ENCODE measurements at places on chromosomes 2 and 18.

- no peak for DNase-seq
These were observed 57.2 kb downstream of the CDC42EP3 start for GRCh38 chr2:37614061-37614738.

DNA sequence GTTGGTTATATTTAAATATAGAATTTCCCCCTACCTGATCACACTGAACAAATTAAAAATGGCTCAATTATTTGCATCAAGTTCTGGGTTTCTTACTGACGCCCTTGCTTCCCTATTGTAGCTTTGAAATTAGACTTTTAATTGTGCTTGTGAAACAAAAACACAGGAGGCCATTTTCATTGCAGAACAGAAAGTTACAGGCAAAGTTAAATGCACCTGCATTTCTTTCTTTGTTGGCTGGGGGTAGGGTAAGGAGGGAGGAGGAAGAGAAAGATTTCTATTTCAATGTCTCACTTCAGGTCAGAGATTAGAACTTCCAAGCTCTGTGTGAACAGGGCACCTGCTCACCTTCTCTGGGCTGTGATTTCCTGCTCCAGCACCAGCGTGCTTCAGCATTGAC lies 199.6 kb downstream of the BCL11A start:
- no peak for DNase-seq

DNA sequence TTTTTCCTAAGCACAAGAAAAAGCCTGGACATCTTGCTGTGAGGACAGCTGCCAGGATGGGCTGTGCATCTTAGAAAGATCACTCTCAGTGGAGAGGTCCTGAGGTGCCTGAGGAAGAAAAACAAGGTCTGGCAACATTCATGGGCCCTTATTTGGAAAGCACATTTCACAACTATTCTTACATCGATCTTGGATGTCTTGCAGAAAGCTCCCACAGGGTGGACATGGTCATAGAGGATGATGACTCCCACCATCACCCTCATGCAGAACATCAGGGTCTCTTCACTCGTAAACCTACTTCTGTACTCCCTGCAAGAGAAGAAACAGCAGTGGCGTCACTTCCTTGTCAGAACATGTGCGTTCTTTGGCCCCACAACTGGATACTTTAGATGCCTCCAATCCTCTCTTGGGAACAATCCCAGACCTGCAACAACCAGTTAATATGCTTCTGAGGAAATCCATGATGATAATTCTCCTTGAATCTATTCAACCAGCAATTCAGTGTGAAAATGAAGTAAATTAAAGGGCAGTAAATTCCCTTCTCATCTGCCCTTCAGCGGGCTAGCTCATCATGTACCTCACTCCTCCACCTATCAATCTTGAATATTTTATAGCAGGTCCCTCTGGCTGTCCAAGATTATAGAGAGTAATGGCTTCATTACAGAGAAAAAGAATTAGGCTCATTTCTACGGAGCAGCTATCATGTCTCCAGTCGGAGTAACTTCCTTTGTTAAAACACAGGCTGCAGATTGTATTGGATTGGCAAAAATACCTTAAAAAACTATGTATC lies 106.2 kb downstream of the CYRIA start:
- DNase-seq, result no peak

- no peak for DNase-seq
These were observed 72.3 kb upstream of the SESTD1 start for GRCh38 chr2:179336782-179337534.

DNA sequence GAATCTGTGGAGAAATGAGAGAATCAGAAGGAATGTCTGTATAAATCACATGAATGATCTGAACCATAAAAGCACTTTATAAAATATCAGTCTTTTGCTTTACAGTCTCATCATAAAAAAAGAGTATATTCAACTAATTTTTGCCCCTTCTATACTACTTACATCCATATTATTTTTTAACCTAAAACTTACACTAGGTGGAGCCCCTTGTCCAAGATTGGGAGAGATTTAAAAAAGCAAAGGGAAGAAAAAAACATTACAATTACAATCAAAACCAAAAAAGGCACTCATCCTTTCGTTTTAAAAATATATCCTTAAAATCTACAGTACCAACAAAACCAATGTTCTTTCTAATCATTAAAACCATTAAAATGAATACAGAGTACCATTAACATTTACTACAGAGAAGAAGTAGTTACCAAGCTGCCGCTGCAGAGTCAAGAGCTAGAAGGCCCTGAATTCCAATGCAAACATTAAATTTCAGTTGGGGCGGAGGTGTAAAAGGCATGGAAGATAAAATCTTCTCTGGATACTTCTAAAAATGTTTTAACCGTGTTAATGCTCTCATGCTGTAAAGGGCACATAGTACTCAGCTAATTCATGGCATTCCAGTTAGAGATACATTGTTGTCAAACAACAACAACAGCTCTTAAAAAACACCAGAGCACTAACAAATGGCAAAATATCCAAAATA lies 56.7 kb upstream of the EPB41L3 start:
- DNase-seq, result peak; percentile 43

DNA sequence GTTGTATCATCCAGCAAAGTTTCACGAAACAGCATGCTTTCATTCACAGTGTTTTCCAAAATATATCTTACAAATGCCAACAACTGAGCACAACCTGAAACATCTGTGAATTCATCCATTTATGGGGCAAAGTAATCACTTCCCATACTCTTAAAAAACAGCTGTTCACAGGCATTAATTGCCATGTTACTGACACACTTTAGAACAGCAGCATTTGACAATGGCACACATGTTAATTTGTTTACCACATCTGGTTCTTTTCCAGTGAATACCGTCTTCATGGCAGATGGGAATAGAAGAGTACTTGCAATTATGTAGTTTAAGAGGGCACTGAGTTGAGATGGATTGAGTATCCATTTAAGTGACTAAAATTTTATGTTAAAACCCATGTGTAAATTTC lies 347.4 kb upstream of the LRP1B start:
- no peak for DNase-seq

GRCh38 chr2:26299471-26300101 lies 46.4 kb upstream of the SELENOI start:
- no peak for DNase-seq

GRCh38 chr18:79186649-79187048 lies 117.5 kb downstream of the ATP9B start:
- no peak for DNase-seq

GRCh38 chr2:190717306-190717705 lies 68.4 kb downstream of the NAB1 start:
- DNase-seq, result no peak

GRCh38 chr2:22929998-22930397 lies 455.0 kb upstream of the KLHL29 start:
- no peak for DNase-seq

DNA sequence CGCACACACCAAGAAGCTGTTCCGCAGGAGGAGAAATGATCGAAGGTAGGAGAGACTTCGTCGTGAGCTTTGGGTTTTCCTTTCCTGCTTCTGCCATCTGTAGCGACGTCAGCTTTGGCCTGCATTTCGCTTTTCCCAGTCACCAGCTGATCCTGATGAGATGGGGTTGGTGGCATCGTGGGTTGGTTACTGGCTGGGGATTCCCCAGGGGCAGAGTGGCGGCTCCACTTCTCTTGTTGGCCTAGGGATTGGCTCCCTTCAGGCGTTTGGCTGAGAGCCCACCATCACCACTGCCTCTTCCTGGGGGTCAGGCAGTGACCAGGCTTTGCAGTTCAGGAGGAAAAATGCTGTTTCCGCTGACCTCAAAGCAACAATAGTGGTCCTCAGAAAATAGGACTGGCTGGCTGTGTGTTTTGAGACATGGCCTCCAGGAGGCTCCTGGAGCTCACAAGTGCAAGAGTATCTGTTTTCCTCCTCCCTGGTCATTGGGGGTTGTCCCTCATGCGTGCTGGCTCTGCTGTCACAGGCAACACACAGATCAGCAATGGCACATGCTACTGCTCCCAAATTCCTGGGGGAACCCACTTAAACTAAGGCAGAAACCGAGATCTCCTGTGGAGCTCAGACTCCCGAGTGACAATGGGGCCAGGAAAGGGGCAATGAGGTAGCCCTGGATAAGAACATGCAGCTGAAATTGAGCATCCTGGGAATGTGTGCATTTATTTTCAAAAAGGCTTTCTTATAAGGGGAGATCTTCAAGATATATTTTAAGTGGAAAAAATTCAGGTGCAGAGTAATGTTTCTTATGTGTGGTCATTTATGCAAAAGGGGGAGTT lies 173.0 kb downstream of the CTIF start:
- peak; percentile 81 for DNase-seq

DNA sequence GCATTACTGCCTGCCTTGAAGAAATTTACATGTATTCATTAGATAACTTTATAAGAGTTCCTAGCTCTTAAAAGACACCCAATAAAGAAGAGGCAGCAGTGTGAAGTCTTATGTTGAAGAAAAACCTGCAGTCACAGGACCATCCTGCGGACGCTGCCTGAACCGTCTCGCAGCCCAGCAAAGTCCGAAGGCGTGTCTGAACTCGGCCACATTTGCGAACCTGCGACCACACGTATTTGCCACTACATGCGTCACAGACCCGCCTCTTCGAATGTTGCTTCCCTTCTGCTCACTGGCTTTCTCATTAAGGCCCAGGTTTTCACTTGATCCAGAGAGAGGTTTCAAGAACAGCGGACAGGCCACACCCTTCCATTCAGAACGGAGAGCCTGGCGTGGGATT lies 41.2 kb downstream of the CNGA3 start:
- DNase-seq, result no peak

- DNase-seq, result no peak
These were observed 121.6 kb downstream of the RBMS1 start for GRCh38 chr2:160372010-160372356.

DNA sequence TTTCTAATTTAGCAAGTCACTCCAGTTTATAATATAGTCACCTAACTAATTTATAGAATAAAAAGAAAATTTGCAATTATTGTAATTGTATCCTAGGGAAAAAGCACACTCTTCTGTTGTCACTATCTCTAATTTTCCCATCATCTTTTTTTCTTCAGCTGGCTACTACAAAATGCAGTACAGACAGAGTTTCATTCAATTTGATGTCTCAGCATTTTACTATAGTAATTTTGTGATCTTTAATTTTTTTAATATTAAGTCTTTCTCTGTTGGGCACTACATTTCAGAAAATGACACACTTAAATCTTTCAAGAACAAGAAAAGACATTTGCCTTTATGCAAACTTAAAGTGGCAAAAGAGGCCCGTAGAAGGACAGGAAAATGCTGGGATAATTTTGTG lies 118.0 kb downstream of the LRRTM4 start:
- DNase-seq, result no peak

DNA sequence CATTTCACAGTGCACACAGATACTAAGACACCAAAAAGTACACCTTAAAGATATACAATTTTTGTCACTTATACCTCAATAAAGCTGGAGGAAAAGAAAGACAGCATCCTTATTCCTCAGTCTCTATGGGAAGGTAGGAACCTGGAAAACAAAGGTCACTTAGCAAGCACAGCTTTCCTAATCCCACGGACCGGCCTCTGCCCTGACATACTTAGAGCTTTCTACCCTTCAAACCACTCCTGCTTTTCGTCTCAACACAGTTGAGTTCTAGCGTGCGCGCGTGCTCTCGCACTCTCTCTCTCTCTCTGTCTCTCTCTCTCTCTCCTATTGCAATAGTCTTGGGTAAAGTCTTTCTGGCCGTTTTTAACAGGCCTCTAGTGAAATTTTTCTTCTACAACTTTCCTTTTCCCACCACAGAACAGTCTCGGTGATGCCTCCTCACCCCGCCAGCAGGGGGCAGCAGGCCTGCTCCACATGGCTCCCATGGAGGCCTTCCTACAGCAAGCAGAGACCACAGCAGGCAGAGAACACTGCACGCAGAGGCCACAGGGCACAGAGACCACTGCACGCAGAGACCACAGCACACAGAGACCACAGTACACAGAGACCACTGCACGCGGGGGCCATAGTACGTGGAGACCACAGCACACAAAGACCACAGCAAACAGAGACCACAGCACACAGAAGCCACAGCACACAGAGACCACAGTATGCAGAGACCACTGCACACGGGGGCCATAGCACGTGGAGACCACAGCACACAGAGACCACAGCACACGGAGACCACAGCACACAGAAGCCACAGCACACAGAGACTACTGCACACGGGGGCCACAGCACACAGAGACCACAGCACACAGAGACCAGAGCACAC lies 106.9 kb downstream of the FBXO15 start:
- no peak for DNase-seq

DNA sequence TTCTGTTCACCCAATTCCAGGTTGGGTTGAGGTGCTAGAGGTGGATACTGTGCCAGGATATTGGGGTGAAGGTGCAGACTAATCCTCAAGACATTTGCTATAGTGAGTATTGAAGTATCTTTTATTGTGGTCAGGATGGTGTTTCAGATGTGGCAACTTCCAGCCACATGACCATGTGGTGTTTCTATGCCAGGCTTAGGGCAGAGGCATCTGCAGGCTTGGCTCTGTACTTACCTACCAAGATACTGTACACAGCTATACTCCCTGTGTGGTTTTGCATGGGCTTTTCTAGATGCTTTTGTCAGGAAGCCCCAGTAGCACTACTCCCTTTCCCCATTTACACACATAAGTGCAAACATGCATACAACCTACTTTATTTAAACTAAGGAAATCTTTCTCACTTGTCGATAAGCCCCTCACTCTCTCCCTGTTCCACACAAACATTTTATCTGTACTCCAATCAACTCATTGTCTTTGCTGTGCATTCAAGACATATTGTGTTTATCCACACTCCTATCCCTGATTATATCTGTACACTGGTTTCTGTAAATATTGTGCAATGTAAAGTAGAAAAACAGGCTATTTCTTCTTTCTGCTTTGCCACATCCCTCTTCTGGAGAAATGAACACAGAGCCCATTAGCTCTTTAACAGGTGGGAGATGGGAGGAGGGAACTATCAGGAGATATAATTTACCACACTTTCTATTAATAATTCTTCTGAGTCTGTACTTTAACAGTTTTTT lies 12.3 kb downstream of the ARL6IP6 start:
- DNase-seq, result no peak

DNA sequence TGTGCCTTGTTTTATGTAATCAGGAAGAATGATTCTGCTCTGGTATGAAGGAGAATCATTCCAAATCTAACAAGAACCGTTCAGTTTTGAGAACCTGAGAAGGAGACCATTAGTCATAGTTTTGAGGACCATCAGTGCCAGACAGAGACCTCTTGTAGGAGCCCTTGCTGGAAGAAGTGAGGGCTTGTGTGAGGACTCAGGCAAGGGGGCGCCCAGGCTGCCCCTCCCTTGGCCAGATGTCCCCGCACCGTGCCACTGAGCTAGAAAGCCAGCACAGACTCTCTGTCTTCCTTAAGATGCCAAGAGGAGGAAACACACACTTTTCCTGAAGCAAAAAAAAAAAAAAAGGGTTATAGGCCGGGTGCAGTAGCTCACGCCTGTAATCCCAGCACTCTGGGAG lies 55.7 kb upstream of the SLC39A10 start:
- no peak for DNase-seq

DNA sequence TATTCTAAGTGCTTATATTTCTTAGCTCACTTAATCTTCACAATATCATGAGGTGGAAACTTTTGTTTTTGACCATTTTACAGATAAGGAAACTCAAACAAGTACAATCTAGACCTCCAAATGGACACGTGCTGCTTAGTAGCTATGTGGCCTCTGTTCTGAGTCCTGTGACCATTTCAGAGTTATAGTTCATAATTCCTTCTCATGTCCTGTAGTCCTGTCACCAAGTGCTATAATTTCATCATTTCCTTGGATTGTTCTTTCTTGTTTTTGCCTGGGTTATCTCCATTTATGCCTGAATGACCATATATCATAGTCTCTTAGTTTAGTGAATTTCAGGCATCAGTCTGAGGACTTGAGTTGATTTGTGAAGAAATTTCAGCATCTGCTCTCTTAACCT lies 91.7 kb downstream of the NUP35 start:
- no peak for DNase-seq

GRCh38 chr2:212938144-212938793 lies 213.1 kb downstream of the IKZF2 start:
- no peak for DNase-seq

GRCh38 chr2:37344453-37345361 lies at the start of gene QPCT:
Gene QPCT, plus strand, starts transcription at chr2:37344630. Its CDS starts 102 bp downstream, at chr2:37344732.
- DNase-seq, result no peak
